ENCODE measurements at places on chromosomes 5 and 9.

DNA sequence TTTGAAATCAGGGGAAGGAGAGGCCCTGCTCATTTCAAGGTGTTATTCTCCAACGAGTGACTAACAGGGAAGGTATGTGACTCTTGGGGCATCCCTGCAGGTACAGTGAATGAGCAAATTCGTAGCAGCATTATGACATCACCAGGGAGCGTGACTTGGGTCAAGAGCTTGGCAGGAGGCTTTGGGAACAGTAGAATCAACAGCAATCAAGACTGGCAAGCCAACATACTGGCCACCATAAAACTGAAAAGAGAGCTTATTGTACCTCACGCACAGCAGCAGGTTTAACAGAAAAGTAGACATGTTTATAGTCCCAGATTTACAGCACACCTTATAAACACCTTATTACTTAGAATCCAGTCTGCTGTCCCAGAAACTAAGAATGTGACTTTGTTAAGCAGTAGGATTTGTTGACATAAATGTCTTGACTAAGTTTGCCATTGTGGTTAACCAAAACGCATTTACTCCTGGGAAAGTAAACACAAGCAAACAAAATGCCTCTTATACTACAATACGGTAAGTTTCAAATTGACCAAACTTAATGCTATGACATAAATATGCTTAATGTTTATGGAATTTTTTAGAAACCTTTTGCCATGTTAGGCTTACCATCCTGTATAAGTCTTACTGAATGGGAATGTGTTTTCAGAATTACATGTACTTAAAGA lies 297.8 kb downstream of the NPR3 start:
- DNase-seq: no peak

- no peak for DNase-seq
Measured at GRCh38 chr9:127180457-127181314, 58.3 kb upstream of the ANGPTL2 start.

DNA sequence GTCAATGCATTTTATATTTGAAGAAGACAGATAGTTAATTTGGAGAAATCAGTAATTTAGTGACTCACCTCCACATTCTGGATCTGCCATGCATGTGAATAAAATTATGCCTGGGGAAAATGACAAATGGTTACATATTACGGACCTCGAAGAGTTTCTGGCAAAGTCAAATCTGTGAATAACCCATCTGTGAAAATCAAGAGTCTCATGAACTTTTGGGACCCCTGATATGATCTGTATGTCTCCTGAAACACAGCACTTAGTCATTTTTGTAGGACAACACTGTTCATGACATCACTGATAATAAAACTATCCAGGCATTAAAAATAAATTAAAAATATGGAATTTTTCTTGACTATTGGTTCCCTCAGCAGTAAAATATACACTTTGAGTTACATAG lies 584.5 kb downstream of the TLE4 start:
- no peak for DNase-seq

- DNase-seq: no peak
Measured at GRCh38 chr9:75000835-75001234, 27.3 kb downstream of the CARNMT1 start.

DNA sequence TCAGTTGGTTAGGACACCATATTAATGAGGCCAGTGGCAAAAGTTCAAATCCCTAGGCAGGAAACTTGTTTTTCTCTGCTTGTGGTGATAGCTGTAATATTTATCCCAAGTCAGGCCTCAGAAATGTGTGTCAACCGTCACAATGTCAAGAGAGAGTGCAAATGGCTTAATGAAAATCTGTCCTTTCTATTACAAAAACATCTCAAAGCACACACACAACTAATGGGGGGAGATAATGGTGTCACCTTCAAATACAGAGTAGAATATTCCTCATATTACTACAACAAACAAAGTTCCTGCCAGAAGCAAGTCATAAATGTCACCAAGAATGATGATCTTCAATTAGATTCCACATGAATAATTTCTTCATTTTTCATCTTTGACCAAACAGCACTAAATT lies 127.2 kb upstream of the MARCHF11 start:
- no peak for DNase-seq

- no peak for DNase-seq
Measured at GRCh38 chr5:141703133-141703561, 21.1 kb upstream of the ARAP3 start.

GRCh38 chr9:121364886-121365285 lies 5.2 kb downstream of the STOM start:
- no peak for DNase-seq

Data from BJ (cell line).